ENCODE measurements at places on chromosomes 2 and 18.

DNA sequence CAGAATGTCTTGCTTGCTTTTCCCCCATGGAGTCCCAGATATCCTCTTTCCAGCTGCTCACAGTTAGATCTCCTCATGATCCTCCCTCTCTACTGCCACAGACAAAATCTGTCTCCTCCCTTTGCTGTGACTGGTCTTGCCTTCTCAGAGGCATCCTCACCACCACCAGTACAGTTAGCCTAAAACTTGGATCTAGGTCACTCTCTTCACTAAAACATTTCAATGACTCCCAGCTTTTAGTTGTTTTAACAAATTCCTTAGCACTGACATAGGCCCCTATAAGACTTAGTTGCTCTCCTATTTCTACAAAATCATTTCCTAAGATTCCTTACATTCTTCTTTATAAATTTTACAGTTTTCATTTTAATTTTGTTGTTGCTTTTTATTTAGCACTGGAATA, 734.2 kb upstream of the CHAC2 start:
- no peak for DNase-seq

DNA sequence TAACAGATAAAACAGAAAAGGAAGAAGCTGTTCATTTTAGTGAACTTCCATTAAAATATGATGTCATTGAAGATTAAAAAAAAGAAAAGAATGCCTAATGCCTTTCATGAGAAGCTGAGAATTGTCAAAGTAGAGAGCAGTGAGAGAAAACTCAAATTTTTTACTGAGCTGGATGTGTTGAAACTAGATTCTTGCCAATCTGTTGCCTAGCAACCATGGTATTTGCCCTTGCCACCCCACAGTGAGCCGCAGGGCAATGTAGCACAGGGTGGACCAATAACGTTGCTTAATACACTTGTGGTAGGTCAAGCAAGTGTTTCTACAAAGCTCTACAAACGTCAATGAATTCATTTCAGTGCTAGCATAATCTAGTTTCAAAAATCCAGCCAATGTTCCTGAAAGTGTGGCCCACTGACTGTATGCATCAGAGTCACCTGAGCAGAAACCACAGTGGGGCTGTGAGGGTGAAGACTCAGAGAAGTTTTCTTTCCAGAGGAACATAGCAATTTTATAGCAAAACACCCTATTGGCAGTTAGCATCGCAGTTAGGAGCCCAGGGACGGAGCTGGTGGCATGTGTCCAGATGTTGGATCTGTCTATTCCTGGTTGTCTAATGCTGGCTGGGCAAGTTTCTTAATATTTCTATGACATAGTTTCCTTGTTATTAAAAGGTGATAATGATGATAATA, 132.2 kb downstream of the DOCK10 start:
- DNase-seq = peak; percentile 96

DNA sequence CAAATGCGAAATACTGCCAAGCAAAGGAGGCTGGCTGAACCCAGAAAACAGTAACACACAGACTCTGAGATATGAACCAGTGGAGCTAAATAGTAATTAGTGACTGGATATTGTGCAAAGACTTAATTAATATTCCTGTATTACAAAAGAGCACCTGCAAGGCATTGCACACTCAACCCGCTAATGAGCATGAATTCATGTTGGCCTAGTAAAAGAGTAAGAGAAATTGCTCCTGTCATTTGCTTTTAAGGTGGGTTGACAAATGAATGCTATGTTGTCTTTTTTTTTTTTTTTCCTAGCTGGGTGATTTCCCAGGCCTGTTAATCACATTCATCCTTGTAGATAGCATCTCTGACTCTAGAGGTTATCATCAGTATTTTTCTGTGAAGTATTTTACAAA, 87.0 kb upstream of the CERS6 start:
- no peak for DNase-seq

DNA sequence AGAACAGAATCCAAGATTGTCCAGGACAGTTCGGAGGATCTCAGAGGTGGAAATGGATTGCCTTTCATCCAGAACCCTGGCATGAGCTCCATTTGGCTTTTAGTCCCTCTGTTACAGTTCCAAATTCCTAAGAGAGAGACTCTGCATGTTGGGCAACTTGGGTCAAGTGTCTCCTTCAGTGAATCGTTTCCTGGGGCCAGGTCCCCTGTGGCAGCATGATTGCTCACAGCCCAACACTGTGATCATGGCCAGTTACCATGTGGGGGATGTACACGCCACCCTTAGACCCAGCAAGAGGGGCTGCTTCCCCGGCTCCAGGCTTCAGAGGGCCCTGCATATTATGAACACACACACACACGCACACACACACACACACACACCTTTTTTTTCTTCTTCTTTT, 118.6 kb upstream of the GLI2 start:
- no peak for DNase-seq

DNA sequence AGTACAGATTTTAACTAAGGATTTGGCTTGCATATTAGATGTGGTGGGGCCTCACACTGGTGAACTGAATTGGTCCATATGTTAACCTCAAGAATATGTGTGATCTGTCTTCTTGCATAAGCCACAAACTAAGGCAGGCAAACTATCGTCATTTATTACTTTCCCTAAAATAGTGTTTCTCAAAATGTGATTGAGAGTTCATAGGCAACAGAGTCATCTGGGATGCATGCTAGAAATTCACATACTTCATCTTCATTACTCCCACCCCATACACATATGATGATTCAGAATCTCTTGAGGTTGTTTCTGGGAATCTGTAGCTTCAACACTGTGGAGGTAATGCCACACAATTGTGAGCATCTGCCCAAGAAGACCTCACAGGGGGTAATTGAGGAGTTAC, 822.8 kb upstream of the CDH2 start:
- DNase-seq = no peak

GRCh38 chr2:159179696-159180095, 106.8 kb downstream of the WDSUB1 start:
- DNase-seq = no peak

GRCh38 chr2:23499439-23499838, 114.5 kb downstream of the KLHL29 start:
- DNase-seq = no peak

GRCh38 chr18:13617826-13618515, 108.4 kb downstream of the FAM210A start:
- DNase-seq = no peak

- DNase-seq = no peak
Observed at GRCh38 chr2:223731503-223731902, 105.9 kb downstream of the AP1S3 start.

- peak; percentile 26 for DNase-seq
Observed at GRCh38 chr2:73830871-73831401, 2.2 kb downstream of the STAMBP start.

DNA sequence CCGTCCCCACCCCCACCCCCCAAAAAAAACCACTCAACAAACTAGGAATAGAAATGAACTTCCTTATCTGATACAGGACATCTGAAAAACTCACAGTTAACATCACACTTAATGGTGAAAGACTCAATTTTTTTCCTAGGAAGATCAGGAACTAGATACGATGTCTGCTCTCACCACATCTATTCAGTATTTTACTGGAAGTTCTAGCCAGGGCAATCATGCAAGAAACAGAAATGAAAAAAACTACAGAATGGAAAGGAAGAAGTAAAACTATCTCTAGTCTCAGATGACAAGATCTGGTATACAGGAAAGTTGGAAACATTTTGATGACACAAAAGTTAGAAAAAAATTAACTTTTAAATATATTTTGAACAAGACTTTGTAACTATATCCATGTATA, 114.4 kb upstream of the FZD5 start:
- no peak for DNase-seq

- DNase-seq = no peak
Observed at GRCh38 chr2:33208400-33208799, 261.6 kb downstream of the LTBP1 start.

DNA sequence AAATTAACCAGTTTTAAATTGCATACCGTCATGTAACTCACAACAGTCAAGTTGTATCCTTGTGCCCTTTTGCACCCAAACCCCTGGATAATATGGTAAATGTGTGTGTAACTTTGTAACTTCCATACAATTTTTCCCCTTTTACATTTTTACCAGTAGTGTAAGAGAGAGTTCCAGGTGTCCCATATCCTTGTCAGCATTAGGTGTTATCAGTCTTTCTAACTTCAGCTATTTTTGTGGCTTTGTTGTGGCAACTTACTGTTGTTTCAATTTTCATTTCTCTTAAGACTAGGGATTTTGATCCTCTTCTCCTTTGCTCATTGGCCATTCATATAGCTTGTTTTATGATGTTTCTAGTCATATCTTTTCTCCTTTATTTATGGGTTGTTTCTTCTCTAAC, 94.6 kb downstream of the LCLAT1 start:
- DNase-seq = no peak

DNA sequence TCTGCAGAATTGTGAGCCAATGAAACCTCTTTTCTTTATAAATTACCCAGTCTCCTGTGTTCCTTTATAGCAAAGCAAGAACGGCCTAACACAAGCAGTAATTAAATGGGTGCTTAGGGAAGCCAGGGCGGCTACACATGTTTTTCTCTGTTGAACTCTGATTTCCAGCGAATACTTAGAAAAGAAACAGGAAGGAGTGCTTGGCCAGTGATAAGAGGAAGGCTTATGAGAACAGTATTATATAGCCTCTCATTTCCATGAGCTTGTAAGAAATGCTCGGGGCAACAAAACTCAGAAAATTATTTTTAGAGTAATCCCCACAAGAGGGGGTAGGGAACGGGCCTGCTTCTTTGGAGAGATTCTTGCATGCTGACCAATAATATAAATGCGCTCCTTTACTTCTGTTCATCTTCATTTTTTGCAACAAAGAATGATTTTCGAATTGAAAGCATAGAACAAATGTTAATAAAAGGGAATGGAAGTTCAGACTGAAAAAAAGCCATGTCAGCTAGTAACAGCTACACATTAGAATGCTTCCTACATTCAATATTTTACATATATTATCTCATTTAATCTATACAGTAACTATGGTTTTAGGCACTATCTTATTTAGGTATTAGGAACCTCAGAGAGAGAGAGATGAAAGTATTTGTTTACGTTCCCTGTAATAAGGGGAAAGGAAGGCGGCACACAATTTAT, 49.7 kb upstream of the CCDC85A start:
- DNase-seq = no peak

- no peak for DNase-seq
Observed at GRCh38 chr2:46735108-46735691, 180.4 kb downstream of the MCFD2 start.

- DNase-seq = no peak
Observed at GRCh38 chr18:23283916-23284430, 148.7 kb downstream of the CABLES1 start.

DNA sequence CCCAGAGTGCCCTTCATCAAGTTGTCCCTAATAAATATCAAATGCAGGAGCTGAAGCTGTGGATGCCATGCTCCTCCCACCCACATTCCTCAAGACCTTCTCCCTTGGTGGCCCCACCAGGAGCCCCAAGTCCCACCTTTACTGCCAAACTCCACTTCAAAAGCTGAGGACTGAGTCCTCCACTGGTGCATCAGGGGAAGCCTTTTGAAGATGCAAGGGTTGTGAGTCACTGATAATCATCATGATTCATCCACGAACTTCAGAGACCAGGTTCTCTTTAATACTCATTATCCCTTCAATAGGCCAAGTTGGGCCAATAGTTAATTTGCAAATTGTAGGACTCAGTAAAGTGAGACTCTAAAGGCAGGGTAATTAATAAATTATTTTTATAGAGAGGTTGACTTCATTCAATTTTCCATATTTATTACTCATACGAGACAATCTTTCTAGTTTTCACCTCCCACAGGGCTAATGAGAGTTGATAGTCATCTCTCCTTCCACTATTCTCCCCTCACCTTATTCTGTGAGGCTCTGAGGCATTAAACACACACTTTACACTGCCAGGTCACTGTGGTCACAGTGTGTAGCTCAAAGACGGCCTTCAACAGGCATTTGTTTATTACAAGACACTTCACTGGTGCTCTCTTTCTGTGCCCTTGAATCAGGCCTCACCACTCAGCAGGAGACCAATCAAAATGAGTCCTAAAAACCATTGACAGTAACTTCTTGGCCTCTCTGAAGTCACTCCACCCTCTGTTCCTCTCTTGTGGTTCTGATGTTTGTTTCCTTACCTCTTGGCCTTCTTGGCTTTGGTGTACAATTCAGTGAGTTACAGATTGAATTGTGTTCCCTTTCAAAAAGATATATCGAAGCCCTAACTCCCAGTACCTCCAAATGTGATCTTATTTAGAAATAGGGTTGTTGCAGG, 99.9 kb downstream of the TRIB2 start:
- DNase-seq = no peak

GRCh38 chr2:144322379-144322778, 197.5 kb downstream of the ZEB2 start:
- no peak for DNase-seq

DNA sequence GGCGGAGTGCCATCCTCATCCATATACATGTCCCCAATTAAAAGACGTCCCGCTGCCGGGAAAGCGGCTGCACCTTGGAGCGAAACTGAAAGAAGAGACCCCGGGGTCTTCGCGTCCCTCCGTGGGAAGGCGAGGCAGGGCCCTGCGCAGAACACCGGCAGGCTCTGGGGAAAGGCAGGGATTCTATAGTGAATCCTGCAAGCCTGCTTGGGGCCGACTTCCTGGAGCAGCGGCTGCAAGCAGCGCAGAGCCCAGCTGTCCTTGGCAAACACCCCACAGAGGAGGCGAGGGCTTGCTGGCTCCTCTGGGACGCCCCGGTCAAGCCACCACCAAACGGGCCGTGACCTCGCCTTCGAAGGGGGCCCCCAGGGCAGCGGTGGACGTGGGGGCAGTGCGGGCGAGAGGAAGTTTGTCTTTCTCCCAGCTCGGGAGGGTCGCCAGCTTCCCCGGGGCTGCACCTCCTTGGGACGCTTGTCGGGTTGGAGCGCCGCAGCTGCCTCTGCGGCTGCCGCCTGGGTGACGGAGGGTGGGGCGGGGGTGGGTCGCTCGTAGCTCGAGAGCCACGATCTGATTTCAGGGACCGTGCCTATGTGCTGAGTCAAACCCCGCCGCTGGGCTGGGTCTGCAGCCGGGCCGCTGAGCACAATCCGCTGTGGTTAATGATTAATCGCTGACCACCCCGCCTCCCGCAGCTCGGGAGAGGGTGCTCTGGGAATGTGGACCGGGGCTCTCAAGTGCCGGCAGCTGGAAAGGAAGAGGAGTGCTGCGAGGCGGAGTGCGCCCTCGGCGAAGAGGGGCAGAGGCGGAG, 486 bp upstream of the GPR39 start:
- DNase-seq = no peak

- no peak for DNase-seq
Observed at GRCh38 chr2:26591619-26592505, 49.3 kb downstream of the CIB4 start.

- DNase-seq = no peak
Observed at GRCh38 chr2:226773291-226773690, 26.3 kb downstream of the IRS1 start.

- DNase-seq = no peak
Observed at GRCh38 chr2:84132370-84132769, 326.7 kb downstream of the SUCLG1 start.

- DNase-seq = no peak
Observed at GRCh38 chr2:216485237-216485636, 13.4 kb upstream of the RPL37A start.

All from suppressor macrophage (primary cell).